Cortex of kidney (tissue), 1 donor: ENCODE measurements at places on chromosomes 12 and 14.

DNA sequence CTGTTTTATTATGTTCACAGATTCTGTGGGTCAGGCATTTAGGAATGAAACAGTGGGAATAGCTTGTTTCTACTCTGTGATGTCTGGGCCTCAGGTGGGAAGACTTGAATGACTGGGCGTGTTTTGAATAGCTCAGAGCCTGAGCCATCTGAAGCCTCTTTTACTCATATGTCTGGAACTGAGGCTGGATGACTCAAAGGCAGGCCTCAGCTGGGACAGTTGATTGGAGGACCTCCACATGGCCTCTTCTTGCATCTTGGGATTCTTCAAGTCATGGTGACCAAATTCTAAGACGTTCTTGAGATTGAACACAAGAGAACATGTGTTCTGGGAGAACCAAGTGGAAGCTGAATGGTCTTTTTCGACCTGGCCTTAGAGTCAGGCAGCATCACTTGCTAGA lies 45.8 kb upstream of the TBX3 start:
- no peak for DNase-seq

- DNase-seq: no peak
Measured at GRCh38 chr14:61034416-61035120, 53.5 kb downstream of the SLC38A6 start.

DNA sequence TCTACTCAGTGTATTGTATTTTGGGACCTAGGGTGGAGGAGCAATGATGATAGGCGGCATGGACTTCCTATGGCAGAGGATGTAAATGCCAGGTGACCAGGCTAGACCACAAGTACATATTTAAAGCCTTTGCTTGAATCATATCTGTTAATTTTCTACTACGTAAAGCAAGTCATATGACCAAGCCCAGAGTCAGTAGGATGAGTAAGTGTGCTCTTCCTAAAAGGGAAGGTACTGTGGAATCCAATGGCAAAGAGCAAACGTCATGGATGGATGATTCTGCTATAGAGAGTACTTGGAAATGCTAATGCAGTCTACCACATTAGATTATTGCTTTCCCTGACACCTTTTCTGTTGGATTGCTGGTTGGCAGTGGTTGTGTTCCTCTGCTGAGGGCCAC lies 16.8 kb downstream of the GPATCH2L start:
- DNase-seq: no peak

- DNase-seq: no peak
Measured at GRCh38 chr12:117098361-117099217, 627 bp downstream of the TESC start.

- no peak for DNase-seq
Measured at GRCh38 chr14:75689012-75689411, 28.0 kb downstream of the TTLL5 start.

DNA sequence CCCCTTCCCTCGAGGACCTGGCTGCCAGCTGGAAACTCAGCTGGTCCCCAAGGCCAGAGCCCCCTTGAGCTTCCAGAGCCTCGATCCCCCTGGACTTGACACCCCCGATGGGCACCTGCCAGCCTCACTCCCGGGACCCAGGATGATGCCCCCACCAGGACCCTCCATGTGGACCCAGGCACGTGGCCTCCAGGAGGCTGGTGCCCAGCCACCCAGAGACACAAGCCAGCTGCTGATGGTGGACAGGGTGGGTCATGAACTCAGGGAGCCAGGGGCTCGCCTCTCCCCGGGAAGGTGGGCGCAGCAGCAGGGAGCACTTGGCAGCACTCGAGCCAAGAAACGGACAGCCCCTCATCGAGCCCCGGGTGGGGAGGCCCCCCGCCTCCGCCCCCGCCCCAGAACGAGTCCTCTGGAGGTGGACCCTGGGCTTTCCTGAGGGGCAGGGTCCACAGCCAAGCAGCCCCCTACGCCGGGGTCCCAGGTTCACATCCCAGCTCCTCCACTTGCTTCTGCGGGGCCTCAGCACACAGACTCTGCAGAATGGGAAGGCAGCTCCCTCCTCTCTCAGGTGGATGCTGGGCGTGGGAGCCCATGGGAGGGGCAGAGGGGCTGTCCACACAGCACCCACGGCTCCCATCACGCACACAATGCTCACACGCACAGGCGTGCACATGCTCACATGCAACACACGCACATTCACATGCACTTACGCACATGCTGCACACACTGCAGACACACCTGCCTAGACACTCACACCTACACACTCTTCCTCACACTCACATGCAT lies 12.1 kb downstream of the C14orf180 start:
- no peak for DNase-seq

DNA sequence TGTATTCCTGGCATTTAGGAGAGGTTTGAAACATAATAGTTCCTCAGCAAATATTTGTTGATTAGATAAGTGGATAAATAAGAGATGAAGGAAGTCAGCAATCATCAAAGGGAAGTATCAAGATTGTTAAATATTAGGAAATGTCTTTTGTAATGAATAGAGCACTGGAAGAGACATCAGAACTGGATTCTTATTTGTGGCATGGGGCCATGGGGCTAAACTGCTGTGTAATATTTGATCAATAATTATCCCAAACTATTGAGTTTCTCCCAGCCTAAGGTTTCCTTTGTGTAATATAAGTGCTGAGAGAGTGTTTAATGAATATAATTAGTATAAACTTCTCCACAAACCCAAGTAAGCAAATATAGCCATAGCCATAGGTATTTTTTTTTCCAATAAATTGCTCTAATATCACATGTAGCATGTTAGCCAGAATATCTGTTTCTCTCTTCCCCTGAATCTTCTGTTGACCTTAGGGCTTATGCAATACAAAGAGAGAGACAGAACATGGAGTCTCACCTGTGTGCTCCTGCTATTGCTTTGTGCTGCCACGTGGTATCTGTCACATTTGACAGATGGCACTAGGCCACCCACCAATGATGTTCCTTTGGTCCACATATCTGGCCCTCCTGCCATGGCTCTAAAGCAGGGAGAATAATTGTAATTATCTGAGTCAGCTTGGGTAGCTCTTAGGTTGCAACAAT lies 658.7 kb downstream of the SOX5 start:
- no peak for DNase-seq

GRCh38 chr12:113278141-113278540 lies 56.8 kb downstream of the SLC8B1 start:
- no peak for DNase-seq

DNA sequence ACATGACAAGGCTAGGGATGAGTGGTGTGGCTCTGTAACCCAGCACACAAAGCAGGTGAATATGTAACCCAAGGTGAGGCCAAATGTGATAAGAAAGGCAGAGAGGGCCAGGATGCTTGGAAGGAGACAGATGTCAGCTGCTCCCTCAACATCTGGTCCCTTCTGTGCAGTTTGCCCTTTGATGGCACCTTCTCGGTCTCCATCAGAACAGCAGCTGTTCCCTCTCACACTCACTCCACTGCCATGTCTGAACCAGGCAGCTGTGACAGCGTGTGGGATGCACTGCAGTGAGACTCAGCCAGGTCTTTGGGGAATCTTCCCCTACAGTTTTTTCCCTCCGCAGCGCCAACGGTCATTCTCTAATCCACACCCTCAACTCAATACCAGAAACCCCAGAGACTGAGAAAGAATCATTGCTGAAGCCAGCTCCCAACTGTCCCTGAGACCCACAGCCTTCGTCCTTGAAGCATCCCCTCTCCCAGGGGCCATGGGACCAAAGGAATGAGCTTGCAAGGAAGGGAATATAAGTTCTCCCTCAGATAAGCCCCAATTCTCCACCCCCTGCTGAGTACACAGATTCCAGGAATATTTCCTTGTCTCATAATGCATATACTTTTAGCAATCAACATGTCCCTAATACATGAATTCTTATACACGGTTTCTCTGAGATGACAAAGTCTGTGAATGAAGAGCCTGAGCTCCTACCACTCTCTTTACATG lies 230.0 kb downstream of the GLT1D1 start:
- no peak for DNase-seq

- DNase-seq: no peak
Measured at GRCh38 chr12:127106697-127107096, 1160.3 kb upstream of the TMEM132C start.

DNA sequence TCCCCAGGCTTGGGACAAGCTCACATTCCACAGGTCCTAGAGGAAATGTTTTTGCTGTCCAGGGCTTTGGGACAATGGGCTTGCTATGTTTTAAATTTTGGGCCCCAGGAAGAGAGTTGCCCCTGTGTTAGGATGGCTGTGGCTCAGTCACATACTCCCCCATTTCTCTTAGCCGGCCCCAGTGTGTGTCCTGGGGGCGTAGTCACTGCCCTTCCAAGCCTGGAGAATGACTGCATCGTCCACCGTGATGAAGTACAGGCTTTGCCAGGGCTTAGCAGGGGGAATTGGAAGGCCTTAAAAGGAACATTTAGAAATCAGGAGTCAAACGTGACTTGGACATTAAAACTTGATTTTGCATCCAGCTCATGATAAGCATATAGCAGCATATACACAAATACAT lies 293.6 kb downstream of the CACNA1C start:
- no peak for DNase-seq

DNA sequence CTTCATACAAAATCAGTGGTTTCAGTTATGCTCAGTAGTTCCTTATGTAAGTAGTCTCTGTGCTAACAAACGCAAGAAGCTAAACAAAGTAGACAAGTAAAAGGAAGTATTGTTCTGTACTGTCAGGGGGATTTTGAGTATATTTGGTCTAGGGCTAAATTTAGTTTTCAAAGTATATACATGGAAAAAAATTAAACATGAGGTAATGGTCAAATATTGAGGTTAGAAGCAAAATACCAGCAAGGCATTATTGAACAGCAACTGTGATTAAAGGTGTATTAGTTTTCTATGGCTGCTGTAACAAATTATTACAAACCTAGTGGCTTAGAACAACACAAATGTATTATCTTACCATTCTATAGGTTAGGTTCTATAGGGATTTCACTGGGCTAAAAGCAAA lies 18.8 kb downstream of the GNG2 start:
- no peak for DNase-seq

- no peak for DNase-seq
Measured at GRCh38 chr12:74285773-74286172, 251.9 kb upstream of the ATXN7L3B start.

DNA sequence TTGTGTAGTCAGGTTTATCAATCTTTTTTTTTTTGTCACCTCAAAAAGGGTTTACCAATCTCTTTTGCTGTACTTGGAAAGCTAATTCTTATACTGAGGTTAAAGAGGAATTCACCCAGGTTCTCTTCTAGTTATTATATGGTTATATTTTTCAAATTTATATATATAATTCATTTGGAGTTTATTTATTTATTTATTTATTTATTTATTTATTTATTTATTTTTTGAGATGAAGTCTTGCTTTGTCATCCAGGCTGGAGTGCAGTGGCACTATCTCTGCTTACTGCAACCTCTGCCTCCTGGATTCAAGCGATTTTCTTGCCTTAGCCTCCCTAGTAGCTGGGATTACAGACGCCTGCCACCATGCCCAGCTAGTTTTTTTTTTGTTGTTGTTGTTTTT lies 73.8 kb downstream of the GPR135 start:
- DNase-seq: no peak

GRCh38 chr12:14995583-14996425 lies 23.0 kb downstream of the PDE6H start:
- no peak for DNase-seq

GRCh38 chr12:33514893-33515292 lies 75.3 kb upstream of the SYT10 start:
- DNase-seq: no peak

DNA sequence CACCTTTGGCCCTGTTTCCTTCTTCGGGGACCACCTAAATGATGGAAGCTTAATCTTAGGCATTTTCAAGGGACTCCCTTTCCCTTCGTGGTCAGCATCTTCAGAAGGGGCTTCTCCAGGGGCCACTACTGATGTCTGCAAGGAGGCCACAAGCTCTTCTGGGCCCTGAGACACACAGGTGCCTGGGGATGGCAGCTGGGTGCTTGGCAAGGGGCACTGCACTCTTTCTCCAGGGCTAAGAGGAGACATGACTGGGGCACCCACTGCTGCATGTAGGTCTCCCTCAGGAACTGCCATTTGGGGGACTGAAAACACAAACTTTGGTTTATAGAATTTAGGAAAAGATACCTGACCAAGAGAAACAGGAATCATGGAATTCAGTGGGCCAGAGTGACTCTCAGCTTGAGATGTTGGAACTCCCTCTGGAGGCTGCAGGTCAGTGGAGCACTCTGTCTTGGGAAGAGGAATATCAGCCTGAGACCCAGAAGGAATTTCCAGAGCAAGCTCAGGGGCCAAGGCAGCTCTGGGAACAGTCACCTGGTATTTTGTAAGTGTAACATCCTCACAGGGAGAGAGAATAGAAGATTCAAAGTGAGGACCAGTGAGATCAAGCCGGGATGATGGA lies 16.0 kb downstream of the PLD4 start:
- no peak for DNase-seq
